NCI-H446 treated with DMSO at 0.1 percent for 48 hours (cell line): ENCODE measurements at places on chromosomes 16 and 17.

DNA sequence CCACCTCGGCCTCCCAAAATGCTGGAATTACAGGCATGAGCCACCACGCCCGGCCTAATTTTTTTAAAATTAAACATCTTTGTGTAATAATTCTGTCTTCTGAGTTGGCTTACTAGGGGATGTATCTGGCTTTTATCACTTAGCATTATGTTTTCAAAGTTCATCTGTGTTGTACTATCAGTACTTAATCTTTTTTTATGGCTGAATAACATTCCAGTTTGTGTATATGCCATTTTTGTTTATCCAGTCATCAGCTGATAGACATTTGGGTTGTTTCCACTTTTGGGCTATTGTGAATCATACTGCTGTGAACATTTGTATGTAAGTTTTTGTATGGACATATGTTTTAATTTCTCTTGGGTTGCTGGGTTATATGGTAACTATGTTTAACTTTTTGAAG is 69.0 kb downstream of the CHD9 start:
- DNase-seq: no peak

DNA sequence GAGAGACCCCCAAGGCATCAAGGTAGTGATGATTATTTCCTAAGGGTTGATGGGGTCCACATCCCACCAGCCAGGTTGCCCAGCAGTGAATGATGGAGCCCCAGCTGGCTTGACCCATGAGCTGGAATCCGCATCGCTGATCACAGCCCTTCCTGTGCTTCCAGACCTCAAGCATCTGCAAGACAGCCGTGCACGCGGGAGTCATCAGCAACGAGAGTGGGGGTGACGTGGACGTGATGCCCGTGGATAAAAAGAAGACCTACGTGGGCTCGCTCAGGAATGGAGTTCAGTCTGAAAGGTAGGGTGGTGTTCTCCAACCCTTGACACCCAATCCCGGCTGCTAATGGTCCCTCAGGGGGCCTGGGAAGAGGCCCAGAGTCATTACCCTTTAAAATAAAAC is 69.3 kb downstream of the CRISPLD2 start:
- DNase-seq: no peak

GRCh38 chr17:7260651-7261378 is 1.5 kb downstream of the CLDN7 start:
- no peak for DNase-seq

GRCh38 chr16:50282010-50282538 is 15.7 kb downstream of the ADCY7 start:
- DNase-seq: no peak

DNA sequence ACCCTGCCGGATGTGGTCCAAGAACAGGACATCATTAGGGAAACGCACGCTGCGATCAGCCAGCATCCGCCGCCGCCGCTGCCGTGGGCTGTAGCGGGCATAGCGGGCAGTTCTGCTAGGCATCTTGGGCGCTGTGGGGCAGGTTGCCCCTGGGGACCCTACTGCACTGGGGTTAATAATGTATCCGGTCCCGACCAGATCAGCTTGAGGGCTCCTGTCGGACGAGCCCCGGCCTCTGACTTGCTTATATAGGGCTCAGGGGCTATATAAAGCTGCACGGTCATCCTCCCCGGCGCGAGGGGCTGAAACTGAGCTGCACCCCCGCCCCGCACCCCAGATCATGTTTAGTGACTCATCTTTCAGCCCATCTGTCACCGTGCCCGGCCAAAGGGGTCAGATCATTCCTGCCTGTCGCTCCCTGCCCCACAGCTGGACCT is at the start of gene PPP1R27:
PPP1R27 (minus strand) TSS at position 220 of the 437 bp plus-strand sequence; CDS start at position 123, 97 bp downstream.
- no peak for DNase-seq

GRCh38 chr16:7745276-7745675 is 412.6 kb downstream of the RBFOX1 start:
- DNase-seq: peak; percentile 3

DNA sequence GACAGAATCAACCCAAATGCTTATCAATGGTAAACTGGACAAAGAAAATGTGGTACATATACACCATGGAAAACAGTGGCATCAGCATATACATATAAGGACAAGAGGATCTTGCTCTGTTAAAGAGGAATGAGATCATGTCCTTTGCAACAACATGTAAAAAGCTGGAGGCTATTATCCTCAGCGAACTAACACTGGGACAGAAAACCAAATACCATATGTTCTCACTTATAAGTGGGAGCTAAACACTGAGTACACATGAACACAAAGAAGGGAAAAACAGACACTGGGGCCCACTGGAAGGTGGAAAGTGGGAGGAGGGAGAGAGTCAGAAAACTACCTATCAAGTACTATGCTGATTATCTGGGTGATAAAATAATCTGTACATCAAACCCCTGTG is 447.3 kb upstream of the MAF start:
- no peak for DNase-seq

- no peak for DNase-seq
Observed at GRCh38 chr17:41444186-41444585, 3.4 kb upstream of the KRT38 start.

DNA sequence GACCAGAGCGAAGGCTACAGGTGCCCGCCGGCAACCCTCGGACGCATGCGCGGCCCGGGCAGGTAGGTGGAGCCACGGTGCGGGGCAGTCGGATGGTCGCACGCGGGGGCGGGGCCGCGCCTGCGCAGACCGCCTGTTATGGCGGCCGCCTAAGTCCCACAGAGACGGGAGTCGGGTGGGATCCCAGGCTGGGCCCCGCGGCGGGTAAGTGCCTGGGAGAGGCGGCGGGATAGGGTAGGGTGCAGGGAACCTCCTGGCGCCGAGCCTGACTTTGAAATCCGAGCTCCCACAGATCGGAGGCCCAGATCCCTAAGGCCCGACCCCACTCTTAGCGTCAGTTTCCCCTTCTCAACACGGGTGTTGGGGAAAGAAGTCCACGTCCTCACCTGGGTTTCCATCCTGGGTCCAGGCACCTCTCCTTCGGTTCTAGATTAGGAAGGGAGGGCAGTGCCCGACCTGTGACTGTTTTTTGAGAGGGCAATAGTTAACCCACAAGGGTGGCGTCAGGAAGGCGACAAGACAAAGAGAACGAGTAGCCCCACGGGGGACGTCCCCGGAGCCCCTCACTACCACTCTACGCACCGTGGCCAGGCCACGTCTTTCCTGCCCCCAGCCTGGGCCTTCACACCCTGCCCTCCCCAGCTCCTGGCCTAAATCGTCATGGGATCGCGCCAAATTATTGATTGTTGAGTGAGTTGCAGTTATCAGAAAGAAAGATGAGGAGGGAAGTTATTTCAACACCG is at the start of gene METTL22:
METTL22 (plus strand) TSS at position 127 of the 743 bp plus-strand sequence. CDS start 3,968 bp downstream, outside the sequence.
- peak; percentile 69 for DNase-seq

DNA sequence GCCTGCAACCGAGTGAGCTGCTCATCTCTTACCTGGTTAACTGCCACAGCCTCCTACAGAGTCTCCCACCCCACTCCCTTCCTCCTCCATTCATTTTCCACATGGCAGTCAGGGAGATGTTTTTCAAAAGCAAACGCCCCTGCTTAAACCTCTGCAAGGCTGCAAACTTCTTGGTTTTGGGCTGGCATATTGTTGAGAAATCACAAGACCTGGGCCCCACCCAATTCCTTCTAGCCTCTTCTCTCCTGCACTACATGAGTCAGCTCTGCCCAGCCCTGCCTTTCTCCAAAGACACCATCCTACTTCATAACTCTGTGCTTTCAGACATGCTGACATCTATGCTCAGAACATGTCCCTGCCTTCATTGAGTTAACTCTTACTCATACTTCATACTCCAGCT is 136.1 kb downstream of the SPACA3 start:
- DNase-seq: no peak

DNA sequence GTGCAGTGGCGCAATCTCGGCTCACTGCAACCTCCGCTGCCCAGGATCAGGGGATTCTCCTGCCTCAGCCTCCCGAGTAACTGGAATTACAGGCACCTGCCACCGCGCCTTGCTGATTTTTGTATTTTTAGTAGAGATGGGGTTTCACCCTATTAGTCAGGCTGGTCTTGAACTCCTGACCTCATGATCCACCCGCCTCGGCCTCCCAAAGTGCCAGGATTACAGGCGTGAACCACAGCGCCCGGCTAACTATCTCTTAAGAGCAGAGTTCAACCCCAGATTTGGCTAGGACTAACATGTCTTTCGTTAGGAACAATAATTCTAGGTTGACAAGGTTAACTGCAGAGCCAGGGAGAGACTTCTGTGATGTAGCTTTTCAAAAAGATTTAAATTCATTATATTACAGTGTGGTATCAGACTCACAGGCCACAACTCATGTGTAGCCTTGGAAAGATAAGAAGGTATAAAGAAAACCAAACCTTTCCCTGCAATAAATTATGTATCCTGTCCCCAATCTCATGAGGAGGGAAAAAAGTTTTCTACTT is 4.3 kb downstream of the CHTF8 start:
- no peak for DNase-seq

GRCh38 chr17:78108726-78109488 is 19.6 kb downstream of the TMC6 start:
- DNase-seq: peak; percentile 32

DNA sequence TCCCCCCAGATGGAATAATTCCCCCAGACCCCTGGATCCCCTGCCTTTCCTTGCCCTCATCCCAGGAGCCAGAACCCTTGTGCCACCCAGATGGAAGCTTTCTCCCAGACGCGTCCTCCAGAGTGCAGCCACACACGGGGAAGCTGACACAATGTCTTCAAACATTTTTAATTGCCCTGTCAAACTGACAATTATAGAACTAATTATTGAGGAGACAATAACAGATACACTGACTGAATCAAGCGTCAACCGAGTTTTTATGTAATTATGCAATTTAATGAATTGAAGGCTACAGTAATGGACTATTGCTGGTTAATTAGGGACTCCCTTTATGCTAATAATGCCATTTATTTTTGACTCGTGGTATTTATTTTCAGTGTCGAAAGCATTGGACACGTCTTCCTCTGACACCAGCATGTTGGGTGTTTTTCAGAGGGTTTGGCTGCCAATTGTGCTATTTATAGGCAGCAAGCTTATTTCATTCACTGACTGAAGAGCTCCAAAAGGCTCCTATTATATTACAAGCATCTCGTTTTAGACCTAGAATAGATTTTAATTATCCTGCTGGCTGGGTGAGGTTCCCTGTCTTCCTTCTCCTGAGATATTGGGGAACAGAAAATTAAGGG is 298.2 kb upstream of the C16orf82 start:
- DNase-seq: no peak

DNA sequence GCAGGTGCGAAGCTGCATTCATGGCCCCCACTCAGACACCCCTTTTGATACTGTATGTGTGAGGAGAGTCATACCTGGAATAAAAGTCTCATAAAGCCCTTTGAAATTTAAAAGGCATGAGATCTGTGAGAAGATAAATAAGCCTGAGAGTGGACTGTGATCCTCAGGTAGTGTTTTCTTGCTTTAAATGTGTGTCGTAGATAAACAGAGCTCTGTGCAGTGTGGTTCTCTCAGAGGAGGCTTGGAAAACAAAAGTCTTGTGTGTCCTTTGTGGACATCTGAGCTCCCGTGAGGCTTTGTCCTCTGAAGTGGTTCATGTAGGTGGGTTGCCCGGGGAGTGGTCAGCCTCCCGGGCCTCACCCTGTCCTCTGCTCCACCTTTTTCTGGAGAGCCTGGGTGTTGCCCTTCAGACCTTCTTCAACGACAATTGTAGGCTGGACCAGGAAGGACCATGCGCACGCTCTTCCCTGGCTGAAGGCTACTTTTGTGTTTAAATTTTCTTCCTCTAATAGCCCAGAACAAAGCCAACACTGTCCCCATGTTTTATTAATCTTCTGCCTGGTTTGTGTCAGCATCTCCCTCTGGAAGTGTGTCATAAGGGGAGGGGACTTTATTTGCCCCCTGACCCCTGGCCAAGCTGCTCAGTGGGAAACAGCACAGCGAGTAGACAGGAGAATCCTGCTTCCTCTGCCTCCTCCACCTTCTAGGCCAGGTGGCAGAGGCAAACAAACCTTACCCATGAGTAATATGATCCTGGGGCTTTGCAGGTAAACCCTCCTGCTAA is 151.2 kb downstream of the MSI2 start:
- DNase-seq: no peak

DNA sequence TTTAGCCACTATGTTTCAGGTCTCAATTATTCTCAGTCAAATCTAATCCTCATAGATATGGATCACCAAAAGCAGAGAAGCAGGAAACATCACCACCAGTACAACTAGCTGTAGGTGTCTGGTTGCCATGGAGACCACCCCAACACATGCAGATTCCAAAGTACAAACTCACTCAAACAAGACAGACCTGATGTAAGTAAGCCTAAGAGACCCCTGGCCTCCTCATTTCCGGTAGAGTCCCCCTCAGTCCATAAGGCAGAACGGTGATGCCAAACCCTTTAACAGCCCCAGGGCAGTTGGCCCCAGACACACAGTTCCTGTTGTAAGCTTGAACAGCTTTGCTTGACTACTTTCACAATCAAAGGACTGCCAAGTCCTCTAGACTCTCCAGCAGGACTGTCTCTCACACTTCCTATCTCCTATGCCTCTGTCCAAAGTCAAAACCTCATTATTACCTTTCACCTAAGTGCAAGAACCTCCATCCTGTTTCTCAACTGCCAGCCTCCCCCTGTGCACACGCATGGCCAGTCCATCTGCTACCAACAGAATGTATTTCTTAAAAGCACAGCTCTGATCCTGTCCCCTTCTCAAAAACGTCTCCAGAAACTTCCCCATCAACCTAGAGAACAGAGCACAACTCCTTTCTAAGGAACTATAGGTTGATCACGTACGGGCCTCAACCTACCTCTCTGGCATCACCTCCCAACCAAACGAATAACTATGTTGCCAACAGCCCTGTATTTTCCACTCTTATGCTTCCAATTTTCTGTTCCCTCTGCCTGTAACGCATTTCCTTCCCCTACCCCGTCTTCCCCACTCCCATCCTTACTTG is 23.9 kb downstream of the SLC39A11 start:
- DNase-seq: peak; percentile 60

- peak; percentile 22 for DNase-seq
Observed at GRCh38 chr17:43601280-43602039, 55.3 kb upstream of the ETV4 start.

DNA sequence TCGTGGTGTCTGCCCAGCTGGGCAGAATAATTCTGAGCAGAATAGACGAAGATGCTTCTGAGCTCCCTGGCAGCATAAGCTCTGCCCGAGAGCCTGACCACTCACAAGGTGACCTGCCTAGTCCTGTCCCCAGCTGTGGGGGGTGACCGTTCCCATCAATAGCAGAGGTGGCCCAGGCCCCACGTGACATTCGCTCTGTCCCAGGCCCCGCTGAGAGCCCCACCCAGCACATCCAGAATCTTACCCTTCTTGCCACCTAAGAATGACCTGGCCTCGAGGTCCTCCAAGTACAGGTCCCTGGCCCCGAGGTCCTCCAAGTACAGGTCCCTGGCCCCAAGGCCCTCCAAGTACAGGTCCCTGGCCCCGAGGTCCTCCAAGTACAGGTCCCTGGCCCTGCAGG is 695 bp upstream of the TMEM204 start:
- no peak for DNase-seq

- no peak for DNase-seq
Observed at GRCh38 chr16:80894091-80894490, 89.7 kb upstream of the CDYL2 start.

- no peak for DNase-seq
Observed at GRCh38 chr17:9279893-9280292, 258.6 kb downstream of the NTN1 start.
